Esophagus muscularis mucosa (tissue), 4 donors: ENCODE measurements at places on chromosomes 12 and 14. TPM values are rescaled to one million over a fixed set of nuclear protein-coding genes. Genes with fewer than 3 reads are reported as not detected.

Gene KLHDC1
- 7.7 TPM for total RNA-seq

Gene GARIN6
- total RNA-seq: not detected

Gene DPPA3
- not detected for total RNA-seq

Gene PPP4R3A
- total RNA-seq: 60.2 TPM

Gene VRK1
- total RNA-seq: 17.9 TPM

Gene RD3L
- not detected for total RNA-seq

Gene VWF
- total RNA-seq: 183 TPM
